RPMI8226 (cell line): ENCODE measurements at places on chromosomes 16 and 17.

- no peak for DNase-seq
Measured at GRCh38 chr16:21666772-21667171, 3.0 kb downstream of the OTOA start.

DNA sequence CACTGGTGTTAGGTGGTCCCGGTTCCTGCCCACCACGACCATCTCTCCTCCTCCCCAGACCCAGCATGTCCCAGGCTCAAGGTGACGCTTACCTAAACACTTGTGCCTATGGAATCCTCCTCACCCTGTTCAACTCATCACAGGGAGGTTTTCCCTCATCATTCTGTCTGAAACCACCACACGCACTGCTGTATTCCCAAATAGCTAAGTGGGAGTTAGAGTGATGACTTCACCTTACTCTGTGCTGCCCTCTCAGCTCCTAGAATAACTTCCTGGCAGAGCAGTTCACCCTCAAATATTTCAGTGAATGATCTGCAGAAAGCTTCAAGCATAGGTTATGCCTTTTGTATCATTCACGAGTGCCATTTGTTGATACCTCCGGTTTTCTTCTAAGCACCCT, 216.5 kb downstream of the CPPED1 start:
- DNase-seq = no peak

- no peak for DNase-seq
Measured at GRCh38 chr17:6608321-6608720, 32.2 kb downstream of the KIAA0753 start.

DNA sequence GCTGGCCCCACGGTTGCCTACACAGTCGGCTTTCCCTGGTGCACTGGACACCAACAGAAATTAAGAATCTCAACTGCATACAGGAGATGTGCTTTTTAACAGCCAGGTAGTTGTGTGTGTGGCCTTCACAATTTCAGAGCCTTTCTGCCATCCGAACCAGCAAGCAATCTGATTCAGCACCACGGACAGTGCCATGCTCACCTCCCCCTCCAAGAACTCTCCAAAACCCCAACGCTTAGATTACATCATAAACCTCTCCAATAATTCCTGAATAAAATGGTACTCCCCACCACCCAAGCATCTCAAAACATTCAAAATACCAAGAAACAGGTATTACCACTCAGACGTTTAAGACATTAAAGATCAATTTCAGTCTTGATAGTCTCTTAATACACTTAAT, 31.8 kb downstream of the USP7 start:
- peak; percentile 48 for DNase-seq

GRCh38 chr17:39447561-39447960, 3.5 kb downstream of the MED1 start:
- DNase-seq = no peak

DNA sequence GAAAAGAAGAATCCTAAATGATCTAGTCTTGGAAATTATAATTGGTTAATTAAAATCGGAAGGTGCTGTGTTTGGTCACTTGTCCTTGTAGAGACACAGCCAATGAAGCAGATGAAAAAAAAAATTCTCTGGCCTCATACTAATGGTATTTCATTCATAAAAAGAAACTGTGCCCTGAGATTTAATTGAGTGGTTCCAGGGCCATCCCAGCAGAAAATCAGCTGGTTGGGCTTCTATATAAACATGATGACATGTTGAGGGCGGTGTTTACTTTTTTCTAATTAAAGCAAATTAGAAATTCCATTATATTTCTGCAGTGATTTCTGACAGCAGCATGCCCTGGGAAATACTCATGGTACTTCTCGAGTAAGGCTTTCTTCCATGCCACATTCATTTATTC, 191.9 kb upstream of the KCNJ16 start:
- no peak for DNase-seq

DNA sequence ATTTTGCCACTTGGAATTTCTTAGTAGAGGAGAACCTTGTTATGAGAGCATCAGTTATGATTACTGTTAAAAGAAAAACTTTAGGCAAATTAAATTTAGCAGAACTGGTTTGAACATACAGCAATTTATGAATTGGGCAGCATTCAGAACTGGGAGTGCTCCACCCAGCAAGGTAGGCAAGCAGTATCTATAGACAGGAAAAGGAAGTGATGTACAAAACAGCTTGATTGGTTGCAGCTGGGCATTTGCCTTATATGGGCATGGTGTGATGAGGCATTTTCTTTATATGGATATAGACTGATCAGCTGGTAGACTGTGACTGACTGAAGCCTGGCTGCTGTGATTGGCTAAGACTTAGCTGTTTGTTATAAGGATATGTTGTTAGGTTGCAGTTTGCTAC, 17.6 kb upstream of the CYLD start:
- DNase-seq = no peak
